A549 treated with DMSO at 1 μM for 4 hours (cell line): ENCODE measurements at places on chromosomes 13 and 19. TPM values are rescaled to one million over a fixed set of nuclear protein-coding genes. Genes with fewer than 3 reads are reported as not detected.

GRIN2D gene
- total RNA-seq: 6.3 to 11.7 TPM (median 9.1 TPM) in 5 replicates

C19orf18 gene
- not detected in 5 replicates for total RNA-seq

IQCN gene
- 0.25 to 0.69 TPM (median 0.51 TPM) in 5 replicates for total RNA-seq

ZNF549 gene
- total RNA-seq: 1.4 to 2.3 TPM (median 1.7 TPM) in 5 replicates

TMEM272 gene
- not detected in 5 replicates for total RNA-seq

NKG7 gene
- total RNA-seq: not detected in 5 replicates

SCEL gene
- total RNA-seq: 0.40 to 0.72 TPM (median 0.63 TPM) in 5 replicates

ZNF69 gene
- not detected in 5 replicates for total RNA-seq

USP12 gene
- 17.7 to 25.5 TPM (median 21.6 TPM) in 5 replicates for total RNA-seq

IGFL3 gene
- total RNA-seq: 0.17 to 0.53 TPM (median 0.23 TPM) in 4 of 5 replicates, not detected in the other

ZSCAN1 gene
- total RNA-seq: not detected in 5 replicates

SBK2 gene
- total RNA-seq: 2.0 to 2.9 TPM (median 2.2 TPM) in 5 replicates

DLEU7 gene
- total RNA-seq: not detected in 5 replicates

A1BG gene
- 9.9 to 13.7 TPM (median 12.2 TPM) in 5 replicates for total RNA-seq

ZNF729 gene
- total RNA-seq: not detected in 5 replicates

LGALS4 gene
- 0.35 to 1.9 TPM (median 0.63 TPM) in 5 replicates for total RNA-seq

TMEM238 gene
- 2.3 to 10.5 TPM (median 6.4 TPM) in 5 replicates for total RNA-seq

RXFP2 gene
- not detected in 5 replicates for total RNA-seq

N4BP2L1 gene
- 0.32 to 0.96 TPM (median 0.57 TPM) in 5 replicates for total RNA-seq

C19orf81 gene
- total RNA-seq: 2.1 to 10.3 TPM (median 9.1 TPM) in 5 replicates

PPFIA3 gene
- total RNA-seq: 6.5 to 8.7 TPM (median 7.2 TPM) in 5 replicates
